Glutamatergic neuron (in vitro differentiated cells): ENCODE measurements at places on chromosomes 2 and 18. TPM values are rescaled to one million over a fixed set of nuclear protein-coding genes. Genes with fewer than 3 reads are reported as not detected.

- H3K27me3 ChIP-seq: peaks cover 3% of the 10 kb centered on the region
- H3K4me3 ChIP-seq: no peak overlapping the region
- DNase-seq: no peak
- no peaks in the 10 kb centered on the region for H3K4me1 ChIP-seq
- no peak overlapping the region for H3K27ac ChIP-seq
- H3K36me3 ChIP-seq: no peaks in the 10 kb centered on the region
Measured at GRCh38 chr18:51491678-51492372, 294.3 kb upstream of the MEX3C start.

Gene REG3G
- total RNA-seq: not detected

Gene MFSD2B
- total RNA-seq: 0.29 TPM

- no peaks in the 10 kb centered on the region for H3K36me3 ChIP-seq
- no peak for DNase-seq
- peaks cover 7% of the 10 kb centered on the region for H3K27me3 ChIP-seq
Measured at GRCh38 chr2:110869472-110870446, 137.4 kb downstream of the ACOXL start.

- H3K36me3 ChIP-seq: peaks cover 10% of the 10 kb centered on the region
- DNase-seq: no peak
- no peak overlapping the region for H3K4me3 ChIP-seq
- H3K27me3 ChIP-seq: peaks cover 4% of the 10 kb centered on the region
Measured at GRCh38 chr2:98388081-98388480, 41.8 kb downstream of the CNGA3 start.

GRCh38 chr2:206127656-206128055 lies 31.6 kb downstream of the NDUFS1 start:
- H3K27ac ChIP-seq: no peak overlapping the region
- no peak for DNase-seq
- H3K4me3 ChIP-seq: no peak overlapping the region
- no peaks in the 10 kb centered on the region for H3K27me3 ChIP-seq
- H3K4me1 ChIP-seq: no peaks in the 10 kb centered on the region
- no peaks in the 10 kb centered on the region for H3K36me3 ChIP-seq

- peaks cover 3% of the 10 kb centered on the region for H3K27me3 ChIP-seq
- no peak for DNase-seq
- H3K4me1 ChIP-seq: peaks cover 20% of the 10 kb centered on the region
- H3K36me3 ChIP-seq: peaks cover 5% of the 10 kb centered on the region
Measured at GRCh38 chr18:36307513-36307912, 10.0 kb downstream of the FHOD3 start.

- no peaks in the 10 kb centered on the region for H3K4me1 ChIP-seq
- no peaks in the 10 kb centered on the region for H3K27me3 ChIP-seq
- DNase-seq: no peak
- H3K36me3 ChIP-seq: no peaks in the 10 kb centered on the region
- H3K4me3 ChIP-seq: no peak overlapping the region
Measured at GRCh38 chr18:39655341-39655740, 2089.7 kb upstream of the CELF4 start.

Gene PLA2R1
- 0.34 TPM for total RNA-seq

GRCh38 chr2:215019085-215019484 lies 119.3 kb downstream of the ABCA12 start:
- DNase-seq: no peak
- H3K4me3 ChIP-seq: no peak overlapping the region
- H3K4me1 ChIP-seq: peaks cover 10% of the 10 kb centered on the region
- no peaks in the 10 kb centered on the region for H3K27me3 ChIP-seq
- no peak overlapping the region for H3K27ac ChIP-seq
- no peaks in the 10 kb centered on the region for H3K36me3 ChIP-seq

- H3K27me3 ChIP-seq: peaks cover 6% of the 10 kb centered on the region
- H3K4me1 ChIP-seq: peaks cover 8% of the 10 kb centered on the region
- H3K4me3 ChIP-seq: no peak overlapping the region
- H3K27ac ChIP-seq: no peak overlapping the region
- no peak for DNase-seq
Measured at GRCh38 chr2:10469301-10469700, 21.2 kb upstream of the ODC1 start.

Gene HIBCH
- total RNA-seq: 22.0 TPM

Gene SPATS2L
- 45.5 TPM for total RNA-seq

DNA sequence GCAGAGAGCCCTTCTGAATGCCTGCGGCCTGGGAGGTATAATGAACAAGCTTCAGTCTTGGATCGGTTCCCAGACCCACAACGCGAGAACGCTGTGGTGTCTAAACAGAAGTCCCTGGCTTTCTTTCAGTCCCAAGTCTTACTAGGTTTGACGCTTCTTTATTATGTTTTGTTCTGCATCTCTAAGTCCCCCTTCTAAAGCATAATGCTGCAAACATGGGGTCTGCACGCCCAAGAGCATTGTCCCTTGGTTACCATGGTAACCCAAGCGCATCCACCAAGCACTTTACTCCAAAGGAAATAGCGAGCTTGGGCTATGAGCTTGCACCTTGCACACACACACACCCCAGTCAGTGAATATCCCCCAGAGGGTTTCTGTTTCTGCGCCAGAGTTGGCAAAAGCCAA lies 193.7 kb downstream of the INO80D start:
- H3K27me3 ChIP-seq: peaks cover 4% of the 10 kb centered on the region
- H3K27ac ChIP-seq: no peak overlapping the region
- H3K4me1 ChIP-seq: peaks cover 14% of the 10 kb centered on the region
- no peaks in the 10 kb centered on the region for H3K36me3 ChIP-seq

Gene REEP1
- 167 TPM for total RNA-seq

GRCh38 chr2:10034333-10035052 lies 8.9 kb upstream of the KLF11 start:
- no peaks in the 10 kb centered on the region for H3K36me3 ChIP-seq
- DNase-seq: no peak
- no peaks in the 10 kb centered on the region for H3K27me3 ChIP-seq
- no peak overlapping the region for H3K27ac ChIP-seq

- peak; percentile 73 for DNase-seq
- no peak overlapping the region for H3K27ac ChIP-seq
- no peaks in the 10 kb centered on the region for H3K4me1 ChIP-seq
Measured at GRCh38 chr18:52903857-52904256, 563.9 kb downstream of the DCC start.

- H3K27ac ChIP-seq: no peak overlapping the region
- H3K4me1 ChIP-seq: peaks cover 2% of the 10 kb centered on the region
- H3K4me3 ChIP-seq: no peak overlapping the region
- no peaks in the 10 kb centered on the region for H3K36me3 ChIP-seq
- H3K27me3 ChIP-seq: peaks cover 12% of the 10 kb centered on the region
- DNase-seq: no peak
Measured at GRCh38 chr2:113273981-113274380, 4.7 kb downstream of the PAX8 start.

GRCh38 chr2:75606761-75607399 lies 39.7 kb upstream of the MRPL19 start:
- H3K27ac ChIP-seq: no peak overlapping the region
- peaks cover 2% of the 10 kb centered on the region for H3K4me1 ChIP-seq
- DNase-seq: no peak
- H3K36me3 ChIP-seq: no peaks in the 10 kb centered on the region
- no peak overlapping the region for H3K4me3 ChIP-seq

DNA sequence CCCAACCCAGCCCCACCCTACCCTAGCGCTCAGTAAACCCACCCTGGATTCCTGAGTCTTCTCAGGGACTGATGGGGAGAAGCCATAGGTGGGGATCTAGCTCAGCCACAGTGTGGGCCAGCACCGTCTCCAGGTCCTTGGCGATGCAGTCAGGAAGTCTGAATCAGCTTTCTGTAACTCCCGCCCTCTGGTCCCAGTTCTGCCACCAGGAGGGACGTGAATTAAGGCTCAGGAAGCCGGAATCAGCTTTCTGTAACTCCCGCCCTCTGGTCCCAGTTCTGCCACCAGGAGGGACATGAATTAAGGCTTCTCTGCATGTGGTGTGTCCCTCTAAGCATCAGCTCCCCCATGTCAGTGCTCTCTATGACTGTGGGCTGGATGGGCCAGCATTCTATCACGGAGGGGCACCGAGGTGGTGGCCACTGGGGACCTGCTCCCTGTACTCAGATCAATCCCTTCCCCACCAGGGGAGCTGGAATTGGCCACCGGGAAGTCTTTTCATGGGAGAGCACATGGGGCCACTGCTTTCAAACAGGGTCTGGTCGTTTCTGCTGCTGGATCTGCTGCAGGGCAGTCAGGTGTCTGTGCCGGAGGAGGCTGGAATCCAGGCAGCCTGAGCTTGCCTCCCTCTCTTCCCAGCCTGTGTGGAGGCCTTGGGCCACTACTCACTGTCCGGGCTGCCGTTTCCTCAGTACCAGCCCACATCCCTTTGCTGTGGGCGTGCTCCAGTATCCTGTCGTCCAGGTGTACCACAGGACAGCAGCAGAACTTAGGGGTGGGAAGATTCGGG lies 24.7 kb downstream of the ASB18 start:
- H3K27ac ChIP-seq: no peak overlapping the region
- H3K4me1 ChIP-seq: peaks cover 8% of the 10 kb centered on the region
- peaks cover 20% of the 10 kb centered on the region for H3K27me3 ChIP-seq
- no peak for DNase-seq

Gene ANKRD30B
- total RNA-seq: not detected

Gene CDC42EP3
- total RNA-seq: 32.9 TPM

GRCh38 chr2:159108181-159108893 lies 139.9 kb downstream of the TANC1 start:
- H3K4me3 ChIP-seq: no peak overlapping the region
- no peaks in the 10 kb centered on the region for H3K36me3 ChIP-seq

- H3K4me3 ChIP-seq: no peak overlapping the region
- no peak overlapping the region for H3K27ac ChIP-seq
- H3K4me1 ChIP-seq: no peaks in the 10 kb centered on the region
Measured at GRCh38 chr2:98691303-98691702, 39.6 kb downstream of the MGAT4A start.

DNA sequence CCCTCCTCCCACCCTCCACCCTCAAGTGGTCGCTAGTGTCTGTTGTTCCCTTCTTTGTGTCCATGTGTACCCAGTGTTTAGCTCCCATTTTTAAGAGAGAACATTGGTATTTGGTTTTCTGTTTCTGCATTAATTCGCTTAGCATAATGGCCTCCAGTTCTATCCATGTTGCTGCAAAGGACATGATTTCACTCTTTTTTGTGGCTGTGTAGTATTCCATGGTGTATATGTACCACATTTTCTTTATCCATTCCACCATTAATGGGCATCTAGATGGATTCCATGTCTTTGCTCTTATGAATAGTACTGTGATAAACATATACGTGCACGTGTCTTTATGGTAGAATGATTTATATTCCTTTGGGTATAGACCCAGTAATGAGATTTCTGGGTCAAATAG lies 42.9 kb downstream of the TSPYL6 start:
- no peak overlapping the region for H3K27ac ChIP-seq
- DNase-seq: no peak
- no peaks in the 10 kb centered on the region for H3K4me1 ChIP-seq
- H3K36me3 ChIP-seq: peaks cover 12% of the 10 kb centered on the region

Gene ERFE
- 12.2 TPM for total RNA-seq

- no peaks in the 10 kb centered on the region for H3K27me3 ChIP-seq
- H3K4me1 ChIP-seq: no peaks in the 10 kb centered on the region
- H3K27ac ChIP-seq: no peak overlapping the region
- DNase-seq: no peak
Measured at GRCh38 chr2:83481436-83481835, 977.6 kb downstream of the SUCLG1 start.

DNA sequence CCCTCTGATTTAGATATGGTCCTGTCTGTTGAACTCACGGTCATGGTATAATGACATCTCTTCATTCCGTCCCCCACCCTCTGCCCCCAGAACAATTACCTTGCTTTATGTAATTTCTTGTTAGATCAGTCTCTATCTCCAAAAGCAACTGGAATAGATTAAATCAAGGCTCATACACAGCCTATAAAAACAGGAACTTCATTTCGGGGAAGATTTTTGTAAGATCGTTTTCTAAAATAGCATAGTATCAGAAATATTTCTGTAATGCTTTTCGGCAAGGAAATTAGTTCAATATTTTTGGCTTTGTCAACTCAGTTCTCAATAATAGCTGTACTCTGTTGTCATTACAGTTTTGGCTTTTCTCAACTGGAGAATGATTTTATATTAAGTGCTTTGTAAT lies 157.2 kb downstream of the FMNL2 start:
- no peak overlapping the region for H3K4me3 ChIP-seq
- H3K27me3 ChIP-seq: peaks cover 4% of the 10 kb centered on the region
- H3K36me3 ChIP-seq: no peaks in the 10 kb centered on the region
- H3K4me1 ChIP-seq: peaks cover 41% of the 10 kb centered on the region

DNA sequence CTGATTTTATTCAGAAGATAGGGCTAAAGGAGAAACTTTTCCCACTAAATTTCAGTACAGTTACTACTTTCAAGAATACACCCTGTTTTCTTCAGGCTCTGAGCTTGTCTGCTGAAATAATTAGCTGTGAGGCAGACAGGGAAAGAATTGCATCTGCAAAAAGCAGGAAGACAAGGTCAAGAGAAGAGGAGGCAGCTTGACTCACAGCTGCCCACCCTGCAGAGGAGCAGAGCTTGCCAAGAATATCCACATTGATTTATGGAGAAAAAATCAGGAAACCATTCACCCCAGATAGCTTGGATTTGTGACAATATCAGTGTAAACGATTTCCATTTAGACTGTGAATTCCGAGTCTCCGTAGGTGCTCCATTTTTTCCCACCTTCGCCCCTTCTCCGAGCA lies 49.0 kb downstream of the ACTR2 start:
- H3K4me1 ChIP-seq: peaks cover 11% of the 10 kb centered on the region
- no peak overlapping the region for H3K4me3 ChIP-seq
- peaks cover 3% of the 10 kb centered on the region for H3K27me3 ChIP-seq
- no peak overlapping the region for H3K27ac ChIP-seq
- no peak for DNase-seq

Gene SATB2
- 20.8 TPM for total RNA-seq

- DNase-seq: no peak
- peaks cover 1% of the 10 kb centered on the region for H3K27me3 ChIP-seq
- H3K4me3 ChIP-seq: peak overlapping the region; percentile 99
- H3K4me1 ChIP-seq: peaks cover 19% of the 10 kb centered on the region
Measured at GRCh38 chr18:2572892-2573291, 1.5 kb downstream of the NDC80 start.

DNA sequence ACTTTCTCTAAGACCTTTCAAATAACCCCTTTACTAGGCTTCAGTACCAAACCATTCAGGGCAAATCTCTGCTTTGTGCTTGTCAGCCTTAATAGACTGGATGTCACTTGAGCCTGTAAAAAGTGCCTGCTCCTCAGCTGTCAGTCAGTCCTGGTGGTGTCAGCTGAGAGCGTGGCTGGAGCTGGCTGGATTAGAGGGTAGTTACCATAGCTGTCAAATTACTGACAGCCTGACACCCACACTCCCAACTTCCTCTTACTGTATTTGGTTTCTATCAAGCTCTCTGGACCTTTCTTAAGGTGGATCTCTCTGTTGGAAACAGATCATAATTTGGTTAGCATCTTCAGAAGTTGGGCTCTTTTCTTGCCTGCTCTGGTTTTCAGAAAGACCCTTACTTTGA lies 371.4 kb upstream of the ATP5MC3 start:
- H3K4me1 ChIP-seq: peaks cover 12% of the 10 kb centered on the region
- no peak overlapping the region for H3K27ac ChIP-seq
- peaks cover 1% of the 10 kb centered on the region for H3K27me3 ChIP-seq

- no peak overlapping the region for H3K4me3 ChIP-seq
- H3K36me3 ChIP-seq: no peaks in the 10 kb centered on the region
- no peak overlapping the region for H3K27ac ChIP-seq
- H3K27me3 ChIP-seq: peaks cover 3% of the 10 kb centered on the region
- no peak for DNase-seq
- H3K4me1 ChIP-seq: peaks cover 12% of the 10 kb centered on the region
Measured at GRCh38 chr18:65544701-65545100, 206.1 kb upstream of the CDH7 start.
